ENCODE measurements at places on chromosomes 6 and 20. TPM values are rescaled to one million over a fixed set of nuclear protein-coding genes. Genes with fewer than 3 reads are reported as not detected.

CHRNA4 gene
- total RNA-seq = not detected

NOP56 gene
- 125 TPM for total RNA-seq

LRRC1 gene
- 77.8 TPM for total RNA-seq

EGFL8 gene
- total RNA-seq = 0.65 TPM

JPH2 gene
- under 0.01 TPM for total RNA-seq

CLDN20 gene
- total RNA-seq = not detected

FAM209B gene
- total RNA-seq = not detected

EFCAB8 gene
- total RNA-seq = under 0.01 TPM

UQCC2 gene
- 20.0 TPM for total RNA-seq

BMP5 gene
- not detected for total RNA-seq

TSBP1 gene
- not detected for total RNA-seq

FAM110A gene
- 1.3 TPM for total RNA-seq

CLVS2 gene
- total RNA-seq = not detected

IMPG1 gene
- not detected for total RNA-seq

Data from lung microvascular endothelial cell (primary cell).